Activated CD8-positive, alpha-beta memory T cell treated with anti-CD3 and anti-CD28 coated beads for 1 hour (primary cell): ENCODE measurements at places on chromosomes 2 and 18.

DNA sequence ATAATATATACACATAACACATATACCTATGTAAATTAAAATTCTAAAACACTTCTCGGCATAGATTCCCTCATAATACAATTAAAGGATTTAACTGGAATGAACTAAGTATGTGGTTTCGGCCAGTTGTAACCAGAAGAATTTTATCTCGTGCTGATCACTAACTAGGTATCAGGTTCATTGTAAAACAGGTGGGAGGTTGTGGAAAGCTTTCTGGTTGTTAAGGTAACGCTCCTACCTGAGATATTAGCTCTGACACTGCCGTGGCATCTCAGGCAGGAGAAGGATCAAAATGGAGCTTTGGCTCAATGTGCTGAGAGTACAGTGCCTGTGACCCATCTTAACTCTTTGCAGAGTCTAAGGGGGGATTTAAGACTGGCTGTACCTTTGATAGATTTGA lies 42.5 kb downstream of the SLC9A2 start:
- DNase-seq = no peak

GRCh38 chr2:165886487-165887146 lies 67.0 kb downstream of the TTC21B start:
- DNase-seq = no peak

DNA sequence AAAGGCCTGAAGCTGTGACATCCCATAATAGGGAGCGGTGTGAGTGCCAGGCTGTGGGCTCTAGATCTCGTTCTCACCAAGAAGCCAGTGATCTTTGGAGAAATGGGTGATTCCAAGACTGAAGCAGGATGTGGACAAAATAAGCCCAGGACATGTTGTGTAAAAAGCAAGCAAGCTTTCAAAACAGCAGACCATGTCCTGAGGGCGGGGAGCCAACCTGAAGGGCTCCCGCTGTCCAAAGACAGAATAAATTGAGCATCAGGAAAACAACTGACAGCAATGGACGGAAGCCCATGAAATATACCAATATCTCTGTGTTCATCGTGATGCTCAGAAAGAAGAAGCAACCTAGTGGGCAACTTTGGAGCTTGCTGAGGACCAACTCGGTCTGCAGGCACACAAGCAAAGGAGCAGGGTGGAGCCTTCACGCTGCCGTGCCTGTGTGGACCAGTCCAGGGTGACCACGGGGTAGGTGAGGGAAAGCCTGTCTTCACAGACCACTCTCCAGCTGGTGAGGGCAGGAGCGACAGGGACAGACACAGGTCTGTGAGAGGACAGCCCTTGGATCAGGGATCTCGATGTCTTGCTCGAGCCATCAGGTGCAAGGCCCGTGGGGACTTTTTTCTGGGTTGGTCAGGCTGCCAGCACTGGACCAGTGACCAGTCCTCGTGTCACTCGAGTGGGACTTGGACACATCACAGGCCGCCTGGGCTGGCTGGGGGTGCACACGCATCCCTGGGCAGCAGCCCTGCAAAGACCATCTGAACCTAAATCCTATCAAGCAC lies 21.5 kb downstream of the MTERF4 start:
- DNase-seq = no peak

- DNase-seq = no peak
Measured at GRCh38 chr2:579961-580360, 97.2 kb downstream of the TMEM18 start.

- DNase-seq = no peak
Measured at GRCh38 chr2:53058526-53058925, 709.1 kb upstream of the CHAC2 start.
